ENCODE measurements at places on chromosomes 2 and 18.

- DNase-seq, result no peak
Observed at GRCh38 chr18:69469444-69469919, 68.8 kb downstream of the DOK6 start.

- no peak for DNase-seq
Observed at GRCh38 chr2:210188755-210189154, 17.5 kb upstream of the KANSL1L start.

DNA sequence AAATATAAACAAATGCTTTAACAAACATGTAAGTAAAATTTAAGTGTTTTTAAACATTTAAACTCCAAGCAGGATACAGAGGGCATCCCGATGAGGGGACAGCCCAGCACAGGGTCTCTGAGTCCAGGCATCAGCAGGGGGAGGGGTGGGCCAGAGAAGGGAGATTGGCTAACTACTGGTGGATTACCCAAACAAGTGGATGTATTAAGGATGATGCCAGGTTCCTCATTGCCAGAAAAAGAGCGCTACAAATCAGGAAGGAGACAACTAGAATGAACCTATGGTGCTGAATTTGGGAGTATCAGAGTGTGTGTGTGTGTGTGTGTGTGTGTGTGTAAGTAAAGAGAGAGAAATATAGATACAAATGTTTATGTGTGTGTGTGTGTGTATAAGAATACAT is 162.0 kb upstream of the RMP24 start:
- no peak for DNase-seq

- DNase-seq, result no peak
Observed at GRCh38 chr18:13513021-13513420, 213.3 kb downstream of the FAM210A start.

DNA sequence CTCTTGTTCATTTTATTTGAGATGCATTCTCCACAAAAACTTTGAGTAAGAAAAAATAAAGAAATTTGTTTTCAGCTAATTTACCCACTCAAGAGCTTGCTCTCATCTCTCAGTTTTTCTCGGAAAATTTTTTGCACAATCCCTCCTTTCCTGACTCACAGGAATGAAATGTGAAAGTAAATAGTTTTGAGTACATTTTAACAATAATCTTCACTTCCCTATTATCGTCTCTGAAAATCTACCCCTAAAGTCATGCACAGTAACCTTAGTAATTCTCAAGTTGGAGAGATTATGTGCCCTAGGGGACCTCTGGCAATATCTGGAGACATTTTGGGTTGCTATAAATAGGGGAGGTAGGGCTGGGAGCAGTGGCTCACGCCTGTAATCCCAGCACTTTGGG is 2.6 kb downstream of the CYB5A start:
- no peak for DNase-seq

- no peak for DNase-seq
Observed at GRCh38 chr2:232139171-232139594, 177.7 kb downstream of the DIS3L2 start.

- DNase-seq, result no peak
Observed at GRCh38 chr18:61340148-61340547, 6.9 kb downstream of the CDH20 start.

GRCh38 chr2:23069923-23070322 is 315.1 kb upstream of the KLHL29 start:
- no peak for DNase-seq
